Activated CD4-positive, alpha-beta T cell treated with anti-CD3 and anti-CD28 coated beads, Interleukin-2, amount 50 U/mL, for 16 hours (primary cell): ENCODE measurements at places on chromosomes 3 and 15.

DNA sequence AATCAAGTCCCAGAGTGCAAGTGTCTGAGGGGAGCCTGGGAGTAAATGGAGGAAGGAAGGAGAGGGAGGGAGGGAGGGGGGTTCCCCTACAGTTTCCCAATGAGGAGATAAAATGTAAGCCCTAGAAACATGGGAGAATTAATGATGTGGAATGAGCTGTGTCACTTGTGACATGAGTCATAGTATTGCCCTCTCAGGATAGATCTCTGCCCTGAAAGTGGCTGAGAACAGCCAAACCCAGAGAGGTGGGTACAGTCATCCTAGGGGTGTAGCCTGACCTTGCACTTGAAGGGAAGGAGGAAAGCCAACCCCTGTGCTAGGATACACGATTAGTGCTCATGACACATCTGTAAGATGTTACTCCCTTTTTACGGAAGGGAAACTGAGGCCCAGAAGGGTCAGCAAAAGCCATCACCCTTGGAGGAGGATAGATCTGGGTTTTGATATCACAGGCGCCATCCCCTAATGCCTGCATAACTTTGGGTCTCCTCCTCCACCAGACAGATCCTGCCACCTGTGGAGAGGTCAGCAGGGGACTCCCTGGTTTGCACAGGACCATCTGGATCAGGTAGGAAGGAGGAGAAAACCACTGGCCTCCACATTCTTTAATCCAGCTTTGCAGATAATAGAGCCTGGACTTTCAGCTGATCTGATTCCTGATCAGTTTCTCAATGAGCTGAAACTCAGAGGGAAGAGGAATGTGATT, 23.1 kb upstream of the USP3 start:
- peak; percentile 73 for DNase-seq

- DNase-seq = no peak
These were observed at the start of gene CHST13 for GRCh38 chr3:126523745-126524428. Gene CHST13, plus strand, starts transcription at chr3:126524155. Its CDS starts 178 bp downstream, at chr3:126524333.

- no peak for DNase-seq
These were observed 137.7 kb downstream of the FNDC3B start for GRCh38 chr3:172177046-172177445.

- no peak for DNase-seq
These were observed 61.6 kb downstream of the TMEM44 start for GRCh38 chr3:194571491-194572142.

- no peak for DNase-seq
These were observed 838.5 kb downstream of the DIPK2A start for GRCh38 chr3:144810160-144810559.

DNA sequence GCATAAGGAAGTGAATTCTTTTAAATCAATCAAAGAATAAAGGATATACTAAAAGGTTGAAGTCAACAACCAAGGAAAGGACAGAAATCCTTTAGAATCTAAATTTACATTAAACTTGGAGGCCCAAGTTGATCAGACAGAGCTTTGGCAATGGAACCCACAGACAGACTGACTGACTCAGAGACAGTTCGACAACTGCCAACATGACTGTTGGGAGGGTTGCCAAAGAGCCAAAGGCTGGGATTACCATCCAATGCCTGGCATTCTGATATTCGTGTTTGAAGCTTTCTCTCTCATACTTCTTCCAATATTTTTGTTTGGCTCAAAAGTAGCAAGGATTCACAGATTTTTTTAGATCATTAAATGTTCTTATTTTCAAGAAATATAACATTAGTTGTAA, 406.1 kb downstream of the PLCL2 start:
- no peak for DNase-seq

DNA sequence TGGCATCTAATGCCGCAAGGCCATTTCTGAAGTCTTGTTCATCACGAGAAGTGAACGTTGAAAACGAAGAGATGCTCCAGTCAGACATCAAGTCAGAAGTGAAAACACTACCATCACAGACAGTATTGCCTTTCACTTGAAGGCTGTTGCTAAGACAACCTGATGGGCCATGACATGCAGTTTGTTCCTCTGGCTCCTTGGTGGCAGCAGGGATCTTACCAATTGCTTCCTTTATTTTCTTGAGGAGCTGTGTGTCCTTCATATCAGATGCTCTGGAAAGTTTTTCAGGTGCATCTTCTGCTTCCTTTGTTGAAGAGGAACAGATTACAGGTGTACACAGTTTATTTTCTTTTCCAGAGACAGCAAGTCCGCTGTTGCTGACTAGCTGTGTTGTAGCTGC, 30.7 kb upstream of the MYLK start:
- no peak for DNase-seq

DNA sequence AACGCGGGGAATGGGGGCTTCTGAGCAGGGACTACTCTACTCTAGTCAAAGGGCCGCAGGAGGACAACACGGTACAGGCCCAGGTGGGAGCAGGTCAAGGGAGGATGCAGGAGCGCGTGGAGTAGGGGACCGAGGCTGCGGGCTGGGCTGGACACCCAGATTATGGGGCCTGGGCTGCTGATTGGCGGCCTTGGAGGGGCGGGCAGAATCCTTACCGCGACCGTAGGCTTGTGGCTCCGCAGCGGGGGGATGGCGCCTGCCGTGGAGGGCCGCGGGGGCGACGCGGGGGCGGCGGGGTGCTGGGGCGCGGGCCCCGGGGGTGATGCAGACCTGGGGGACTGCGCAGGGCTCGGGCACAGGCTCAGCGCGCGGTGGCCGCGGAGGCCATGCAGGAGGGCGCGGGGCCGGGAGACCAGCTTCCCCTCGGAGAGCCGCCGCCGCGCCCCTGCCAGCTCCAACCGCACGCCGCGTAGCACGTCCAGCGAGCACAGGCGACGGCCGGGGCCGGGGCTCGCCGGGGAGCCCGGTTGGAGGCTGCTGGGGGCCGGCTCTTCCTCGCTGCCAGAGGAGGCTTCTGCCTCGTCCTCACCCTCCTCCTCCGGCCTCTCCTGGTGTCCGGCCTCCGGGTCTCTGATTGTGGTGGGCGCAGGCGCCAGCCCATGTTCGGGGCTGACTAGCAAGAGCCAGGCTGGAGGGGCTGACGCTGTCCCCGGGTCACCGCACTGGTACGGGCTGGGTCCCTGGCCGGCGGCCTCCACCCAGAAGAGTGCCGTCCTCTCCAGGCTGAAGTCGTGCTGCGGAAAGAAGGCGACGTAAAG, 12.9 kb downstream of the UBAP1L start:
- no peak for DNase-seq

DNA sequence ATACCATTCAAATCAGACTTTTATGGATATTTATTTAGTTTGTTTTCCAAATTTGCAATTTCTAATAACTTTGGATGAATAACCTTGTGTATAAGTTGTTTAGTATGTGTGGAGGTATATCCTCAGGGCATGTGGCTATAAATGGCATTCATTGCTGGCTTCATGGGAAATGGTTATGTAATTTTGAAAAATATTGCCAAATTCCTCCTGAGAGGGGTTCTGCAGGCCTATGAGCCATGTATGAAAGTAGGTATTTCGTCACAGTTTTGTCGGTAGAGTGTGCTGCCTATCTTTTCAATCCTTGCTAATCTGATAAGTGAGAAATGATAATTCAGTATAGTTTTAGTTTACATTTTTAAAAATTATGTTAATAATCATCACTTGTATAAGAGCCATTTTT, 256.4 kb upstream of the ZNF385D start:
- DNase-seq = no peak

DNA sequence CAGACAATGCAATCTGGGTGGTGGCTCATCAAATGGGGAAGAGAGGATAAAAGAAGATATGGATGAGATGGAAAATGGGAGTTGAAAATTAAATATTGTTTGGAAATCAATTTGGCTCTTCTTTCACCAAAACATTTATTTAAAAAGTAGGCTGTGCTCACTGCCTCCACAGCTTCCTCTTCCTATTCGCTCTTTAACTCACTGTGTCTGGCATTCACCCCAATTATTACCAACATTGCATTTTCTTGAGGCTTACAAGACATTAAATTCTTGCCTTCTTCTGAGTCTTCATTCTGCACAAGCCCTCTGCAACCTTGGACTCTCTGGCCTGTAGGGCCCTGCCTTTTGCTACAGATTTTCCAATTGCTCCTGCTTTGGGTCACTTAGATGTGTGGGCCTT, 52.9 kb upstream of the TSPAN3 start:
- no peak for DNase-seq

DNA sequence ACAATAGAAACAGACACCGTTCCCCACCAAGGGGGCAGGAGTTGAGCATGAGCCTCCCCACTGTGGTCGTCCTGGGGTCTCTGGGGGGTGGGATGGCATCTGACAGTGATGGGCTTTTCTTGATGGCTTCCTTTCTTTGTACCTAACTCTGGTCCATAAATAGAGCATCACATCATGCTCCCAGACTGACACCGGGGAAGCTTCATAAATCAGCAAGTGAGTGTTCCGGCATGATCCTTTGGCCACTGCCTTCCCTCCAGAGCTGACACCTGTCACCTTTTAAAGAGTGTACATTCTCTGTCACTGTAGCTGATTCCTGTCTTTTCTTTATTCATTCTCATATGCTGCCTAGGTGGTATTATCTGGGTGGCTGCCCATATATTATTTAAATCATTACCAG, 129.9 kb downstream of the ROBO2 start:
- DNase-seq = no peak

- no peak for DNase-seq
These were observed 163.2 kb downstream of the WNT7A start for GRCh38 chr3:13716540-13717221.

DNA sequence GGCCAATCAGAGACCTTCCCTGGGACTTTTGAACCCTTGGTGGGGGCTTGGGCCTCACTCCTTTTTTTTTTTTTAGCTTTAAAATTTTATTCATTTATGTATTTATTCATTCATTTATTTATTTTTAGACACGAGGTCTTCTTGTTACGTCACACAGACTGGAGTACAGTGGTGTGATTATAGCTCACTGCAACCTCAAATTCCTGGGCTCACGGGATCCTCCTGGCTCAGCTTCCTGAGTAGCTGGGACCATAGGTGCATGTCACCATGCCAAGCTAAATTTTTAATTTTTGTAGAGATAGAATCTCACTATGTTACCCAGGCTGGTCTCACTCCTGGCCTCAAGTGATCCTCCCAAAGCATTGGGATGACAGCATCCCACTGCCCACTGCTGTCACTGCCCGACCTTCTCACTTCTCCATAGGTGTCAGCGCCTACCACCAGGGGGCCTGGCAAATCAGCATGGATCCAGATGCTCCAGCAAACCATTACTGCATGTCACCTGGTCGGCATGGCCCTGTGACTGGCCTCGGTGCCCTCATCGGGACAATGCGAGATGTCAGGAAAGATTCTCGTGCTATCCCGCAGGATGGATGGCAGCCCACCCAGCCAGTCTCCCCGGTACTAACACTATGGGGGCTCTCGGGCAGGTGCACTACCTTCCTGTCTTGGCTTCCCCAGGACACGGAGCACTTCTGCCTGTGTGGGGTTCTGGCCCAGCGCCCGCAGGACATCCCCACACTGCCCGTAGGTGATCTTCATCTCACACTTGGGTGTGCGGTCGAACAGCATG, 3.0 kb downstream of the MYL3 start:
- DNase-seq = peak; percentile 8

DNA sequence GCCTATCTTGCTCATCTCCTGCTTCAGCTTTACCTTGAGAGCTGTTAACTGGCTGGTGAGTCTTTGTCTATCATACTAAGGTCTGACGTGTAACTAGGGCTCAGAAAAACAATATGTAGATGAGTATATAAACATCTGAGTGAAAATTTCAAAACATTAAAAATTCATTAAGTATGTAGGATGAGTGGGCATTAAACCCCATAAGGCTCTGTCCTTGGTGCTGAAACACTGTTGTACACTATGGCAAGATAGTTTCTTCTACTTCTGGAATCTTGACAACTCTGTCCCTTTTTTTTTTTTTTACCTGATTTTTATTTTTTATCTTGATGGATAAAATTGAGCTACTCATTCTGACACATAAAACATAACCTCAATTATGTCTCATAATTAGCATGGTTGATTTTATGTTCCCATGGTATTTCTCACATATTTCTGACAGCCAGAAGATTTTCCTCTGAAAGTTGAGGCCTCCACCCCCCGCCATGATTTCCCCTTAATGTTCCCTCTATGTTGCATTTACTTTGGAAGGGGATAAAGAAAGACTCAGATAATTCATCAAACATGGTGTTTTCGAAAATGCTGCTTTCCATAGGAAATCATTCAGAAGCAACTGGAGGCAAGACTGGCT, 54.3 kb downstream of the DGKG start:
- peak; percentile 7 for DNase-seq

- DNase-seq = no peak
These were observed 34.9 kb upstream of the GAP43 start for GRCh38 chr3:115588201-115589115.

DNA sequence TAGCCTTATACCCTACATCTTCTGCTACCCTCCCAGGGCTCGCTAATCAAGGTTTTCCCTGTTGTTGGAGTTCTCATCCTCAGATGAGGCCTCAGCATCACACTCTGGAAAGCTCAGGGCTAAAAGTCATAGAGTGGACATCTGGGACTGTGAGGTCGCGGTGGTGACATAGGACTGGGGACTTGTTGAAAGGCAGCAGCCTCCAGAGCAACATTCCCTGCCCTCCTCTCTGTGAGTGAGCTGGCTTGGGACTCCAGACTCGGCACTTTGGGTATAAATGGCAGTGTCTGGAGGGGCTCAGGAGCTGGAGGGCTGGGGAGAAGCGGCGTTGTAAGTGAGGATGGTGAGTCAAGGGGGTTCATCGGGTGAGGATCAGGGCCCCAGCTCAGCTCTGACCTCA, 2.7 kb downstream of the CA12 start:
- no peak for DNase-seq
